ENCODE measurements at places on chromosomes 4 and X.

DNA sequence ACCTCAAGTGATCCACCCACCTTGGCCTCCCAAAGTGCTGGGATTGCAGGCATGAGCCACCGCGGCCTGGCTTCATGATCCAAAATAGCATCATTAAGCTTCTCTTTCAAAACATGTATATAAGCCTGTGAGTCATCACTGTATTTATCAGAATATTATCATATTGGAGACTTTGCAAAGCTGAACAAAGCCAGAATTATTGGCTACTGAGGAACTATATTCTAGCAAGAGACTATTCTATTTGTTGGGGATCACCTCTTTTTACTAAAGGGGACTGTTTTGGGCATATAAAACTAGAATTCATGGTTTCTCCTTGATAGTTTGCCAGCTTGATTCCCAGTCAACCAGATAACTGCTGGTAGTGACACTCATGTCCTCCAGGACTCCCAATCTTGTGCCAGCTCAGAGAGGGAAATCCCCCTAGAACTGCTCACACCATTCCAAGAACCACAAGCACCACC is 40.1 kb downstream of the TET2 start:
- no peak for DNase-seq

- DNase-seq, result no peak
Observed at GRCh38 chr4:48851651-48852050, 20.8 kb downstream of the OCIAD1 start.

GRCh38 chr4:67701517-67701850 is 529 bp upstream of the UBA6 start:
- no peak for DNase-seq

- no peak for DNase-seq
Observed at GRCh38 chrX:97547877-97548578, 664.3 kb downstream of the RPA4 start.

GRCh38 chrX:101759000-101759399 is 99.3 kb upstream of the ARMCX2 start:
- no peak for DNase-seq

- DNase-seq, result no peak
Observed at GRCh38 chrX:70322784-70323183, 32.9 kb downstream of the KIF4A start.

GRCh38 chr4:164488114-164488513 is 265.8 kb upstream of the SMIM31 start:
- no peak for DNase-seq

DNA sequence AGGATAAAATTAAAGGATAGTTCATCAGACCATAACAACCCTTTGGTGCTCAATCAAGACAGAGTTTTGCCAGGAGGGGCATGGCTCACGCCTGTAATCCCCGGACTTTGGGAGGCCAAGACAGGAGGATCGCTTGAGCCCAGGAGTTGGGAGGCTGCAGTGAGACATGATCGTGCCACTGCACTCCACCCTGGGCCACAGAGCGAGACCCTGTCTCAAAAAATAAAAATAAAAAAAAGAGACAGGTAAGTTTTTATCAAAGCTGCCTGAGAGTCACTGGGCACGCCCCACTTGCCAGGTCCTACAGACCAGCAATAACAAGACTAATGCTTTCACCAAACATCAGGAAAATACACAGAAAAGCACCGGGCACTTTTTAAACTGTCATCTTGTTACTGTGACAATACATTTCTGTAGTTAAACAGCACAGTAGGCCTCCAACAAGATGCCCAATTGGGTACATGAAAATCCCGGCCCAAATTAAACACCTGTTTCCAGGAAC is 765 bp downstream of the CFAP97 start:
- DNase-seq, result no peak

GRCh38 chrX:54043541-54044125 is 640 bp downstream of the PHF8 start:
- peak; percentile 57 for DNase-seq

GRCh38 chr4:24042094-24042493 is 152.2 kb upstream of the PPARGC1A start:
- no peak for DNase-seq

DNA sequence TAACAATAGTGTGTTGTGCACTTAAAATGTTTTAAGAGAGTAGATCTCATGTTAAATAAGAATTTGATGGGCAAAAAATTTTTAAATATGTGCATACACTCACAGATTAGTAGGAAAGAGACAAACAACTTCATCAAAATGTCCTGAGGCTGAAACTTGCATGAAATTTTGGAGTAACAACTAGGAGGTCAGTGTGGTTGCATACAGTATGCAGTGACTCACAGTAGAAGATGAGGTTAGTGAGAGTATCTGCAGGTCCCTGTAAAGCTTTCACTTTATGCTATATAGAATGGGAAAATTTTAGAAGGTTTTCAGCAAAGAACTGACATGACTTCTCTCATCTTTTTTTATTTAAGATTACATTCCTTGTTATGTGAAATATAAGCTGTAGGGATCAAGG is 453.1 kb upstream of the KLHL4 start:
- DNase-seq, result no peak

- no peak for DNase-seq
Observed at GRCh38 chr4:15148691-15149090, 146.4 kb downstream of the CPEB2 start.

DNA sequence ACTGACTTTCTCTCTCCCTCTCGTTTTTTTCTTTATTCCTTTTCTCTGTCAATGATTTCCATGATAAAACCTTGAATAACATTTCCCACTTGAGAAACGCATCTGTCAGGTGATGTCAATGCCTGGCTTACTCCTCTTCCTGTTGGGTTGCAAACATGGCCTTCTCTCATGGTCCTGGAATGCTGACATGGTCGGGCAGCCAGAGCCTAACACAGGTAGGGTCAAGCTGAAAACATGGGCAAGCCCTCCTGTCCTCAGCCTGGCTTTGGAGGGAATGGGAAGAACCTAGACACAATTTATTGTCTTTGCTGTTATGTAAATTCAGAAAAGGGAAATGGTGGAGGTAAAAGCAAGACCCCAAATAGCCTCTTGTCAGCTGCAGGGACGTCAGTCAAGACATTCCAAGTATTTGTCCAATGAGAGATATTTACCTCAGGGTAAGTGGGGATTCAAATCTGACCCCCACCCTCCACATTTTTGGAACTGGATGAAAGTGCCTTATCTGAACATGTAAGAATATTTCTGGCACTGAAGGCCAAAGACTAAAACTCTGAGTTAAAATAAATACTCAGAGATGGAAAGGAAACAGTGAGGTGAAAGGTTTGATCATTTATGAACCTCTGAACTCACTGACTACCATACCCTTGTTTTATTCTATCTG is 473.8 kb downstream of the SPRY1 start:
- no peak for DNase-seq

GRCh38 chr4:42654631-42655268 is 2.2 kb downstream of the ATP8A1 start:
- DNase-seq, result no peak

DNA sequence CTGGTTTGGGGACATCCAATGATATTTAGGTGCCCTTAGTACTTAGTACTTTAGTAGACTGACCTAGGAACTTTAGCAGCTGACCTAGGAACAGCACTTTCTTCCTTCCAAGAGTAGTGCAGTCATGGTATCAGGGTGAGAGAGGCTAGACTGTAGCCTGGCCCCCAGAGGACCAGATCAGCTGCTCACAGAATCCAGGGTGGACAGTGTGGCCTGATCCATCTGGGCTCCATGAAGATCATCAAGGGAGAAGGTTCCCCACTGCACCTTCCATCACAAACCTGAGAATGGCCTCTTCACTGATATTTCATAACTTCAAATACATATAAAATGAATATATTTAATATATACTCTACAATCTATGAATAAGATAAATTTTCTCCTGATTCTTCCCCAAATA is 59.0 kb upstream of the TLR3 start:
- DNase-seq, result no peak

DNA sequence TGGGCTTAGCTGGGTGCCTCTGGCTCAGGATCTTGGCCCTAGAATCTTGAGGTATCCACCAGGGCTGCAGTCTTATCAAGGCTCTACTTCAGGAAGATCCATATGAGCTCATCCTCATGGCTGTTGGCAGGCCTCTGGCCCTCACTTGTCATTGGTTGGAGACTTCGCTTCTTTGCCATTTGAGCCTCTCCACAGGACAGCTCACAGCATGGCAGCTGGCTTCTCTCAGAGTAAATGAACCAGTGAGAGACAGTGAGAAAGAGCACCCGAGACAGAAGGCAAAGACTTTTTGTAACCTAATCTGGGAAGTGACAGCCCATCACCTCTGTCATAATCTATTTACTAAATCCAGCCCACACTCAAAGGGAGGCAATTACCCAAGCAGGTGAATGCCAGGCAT is 236.8 kb downstream of the GPAT3 start:
- no peak for DNase-seq

DNA sequence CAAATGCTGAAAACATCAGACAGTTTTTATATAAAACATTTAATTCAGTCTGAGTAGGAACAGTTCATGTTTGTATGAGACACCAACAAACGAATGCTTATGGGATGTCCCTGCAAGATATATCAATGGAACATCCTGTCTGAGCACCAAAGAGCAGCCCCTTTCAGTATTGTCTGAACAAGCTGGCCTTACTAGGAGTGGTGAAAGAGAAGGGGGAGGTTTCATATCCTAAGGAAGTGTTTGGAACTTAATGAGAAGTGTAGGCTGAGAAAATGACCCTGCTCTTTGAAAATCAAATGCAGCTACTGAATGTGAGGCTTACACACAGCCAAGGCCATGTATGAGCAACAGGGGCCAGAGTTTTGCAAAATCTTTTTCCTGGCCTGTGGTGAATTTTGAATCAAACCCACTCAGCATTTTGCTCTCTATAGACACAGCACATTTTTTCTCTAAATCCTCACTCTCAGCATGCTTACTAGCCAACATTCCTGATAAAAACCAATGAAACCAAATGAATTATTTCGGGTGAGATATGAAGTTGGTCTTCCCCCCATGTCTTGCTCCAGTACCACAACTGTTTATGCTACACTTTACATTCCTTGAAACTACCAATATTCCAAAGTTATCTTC is 119.4 kb downstream of the LUZP4 start:
- no peak for DNase-seq

GRCh38 chrX:46733226-46733625 is 25.7 kb downstream of the SLC9A7 start:
- no peak for DNase-seq

- DNase-seq, result no peak
Observed at GRCh38 chr4:166091146-166091545, 218.1 kb downstream of the TLL1 start.
